Activated T-cell treated with anti-CD3 and anti-CD28 coated beads for 4 hours (primary cell): ENCODE measurements at places on chromosomes 16 and 17.
A peak's percentile ranks its signal among the peaks of the same experiment; 100 is the strongest.

- no peak for DNase-seq
These were observed 24.6 kb upstream of the FAAP100 start for GRCh38 chr17:81576621-81577277.

DNA sequence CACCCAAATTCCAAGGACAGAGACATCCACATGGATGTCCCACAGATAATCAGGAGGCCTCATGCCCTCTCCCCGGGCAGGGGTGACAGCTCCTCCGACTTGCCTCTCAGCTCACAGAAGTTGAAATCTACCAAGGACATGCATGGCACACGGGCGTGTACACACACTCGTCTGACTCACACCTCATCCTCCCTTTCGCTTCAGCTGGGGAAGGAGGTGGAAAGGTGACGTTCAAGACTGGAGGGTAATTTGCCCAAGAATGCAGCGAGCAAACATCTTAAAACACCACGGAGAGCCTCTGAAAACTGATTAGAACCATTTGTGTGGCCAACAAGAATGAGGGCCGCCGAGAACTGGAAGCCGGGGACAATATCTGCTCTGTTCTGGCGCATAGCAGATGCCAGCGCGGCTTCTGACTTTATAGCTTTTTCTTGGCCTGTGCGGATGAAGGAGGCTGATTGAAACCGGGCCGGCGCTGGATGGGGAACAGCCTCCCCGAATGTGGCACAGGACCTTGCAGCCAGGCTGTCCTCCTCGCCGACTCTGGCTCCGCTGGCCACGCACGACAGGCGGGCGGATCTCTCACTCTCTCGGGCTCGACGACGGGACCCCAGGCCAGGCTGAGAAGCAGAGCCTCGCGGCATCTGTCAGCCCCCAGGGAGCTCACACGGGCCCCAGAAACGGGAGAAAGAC, 100.9 kb downstream of the C16orf95 start:
- DNase-seq: no peak

DNA sequence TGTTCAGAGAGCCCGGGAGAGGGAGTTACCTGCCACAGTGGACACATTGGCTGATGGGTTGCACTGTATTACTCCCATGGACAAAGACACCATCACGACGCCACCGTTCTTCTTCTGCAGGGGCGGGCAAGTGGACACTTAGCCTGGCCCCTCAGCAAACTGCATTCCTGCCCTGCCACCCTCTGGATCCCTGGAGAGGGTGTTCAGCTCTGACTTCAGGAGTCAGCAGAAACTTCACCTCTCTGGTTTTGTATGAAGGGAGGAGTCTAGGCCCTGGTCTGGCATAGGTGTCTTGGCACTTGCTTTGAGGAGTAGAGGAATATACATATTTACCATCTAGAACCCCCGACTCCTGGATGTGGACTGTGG, 9.3 kb downstream of the DPEP2 start:
- no peak for DNase-seq

DNA sequence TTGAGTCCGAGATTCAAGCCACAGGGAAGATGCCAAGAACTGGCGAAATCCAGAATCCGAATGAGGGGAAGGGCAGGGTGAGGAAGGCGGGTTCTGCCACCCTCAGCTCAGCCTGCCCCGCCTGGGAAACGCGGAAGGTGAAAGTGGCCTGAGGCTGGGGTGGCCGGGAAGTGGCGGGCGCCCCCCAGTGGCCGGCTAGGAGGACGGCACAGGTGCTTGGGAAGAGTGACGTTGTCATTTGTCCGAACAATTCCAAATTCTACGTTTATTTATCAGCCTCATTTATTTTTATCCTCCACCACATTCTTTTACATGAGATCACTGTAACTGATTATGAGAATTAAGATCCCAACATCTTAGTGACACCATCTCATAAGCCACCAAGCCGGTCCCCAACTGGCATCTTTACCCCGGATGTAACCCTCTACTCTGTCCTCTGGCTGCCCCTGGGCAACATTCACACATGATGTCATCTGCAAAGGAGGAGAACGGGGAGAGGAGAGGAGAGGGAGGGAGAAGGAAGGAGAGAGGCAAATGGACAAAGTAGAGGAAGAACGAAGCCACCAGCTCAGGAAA, 21.3 kb downstream of the SRCIN1 start:
- DNase-seq: peak; percentile 42

DNA sequence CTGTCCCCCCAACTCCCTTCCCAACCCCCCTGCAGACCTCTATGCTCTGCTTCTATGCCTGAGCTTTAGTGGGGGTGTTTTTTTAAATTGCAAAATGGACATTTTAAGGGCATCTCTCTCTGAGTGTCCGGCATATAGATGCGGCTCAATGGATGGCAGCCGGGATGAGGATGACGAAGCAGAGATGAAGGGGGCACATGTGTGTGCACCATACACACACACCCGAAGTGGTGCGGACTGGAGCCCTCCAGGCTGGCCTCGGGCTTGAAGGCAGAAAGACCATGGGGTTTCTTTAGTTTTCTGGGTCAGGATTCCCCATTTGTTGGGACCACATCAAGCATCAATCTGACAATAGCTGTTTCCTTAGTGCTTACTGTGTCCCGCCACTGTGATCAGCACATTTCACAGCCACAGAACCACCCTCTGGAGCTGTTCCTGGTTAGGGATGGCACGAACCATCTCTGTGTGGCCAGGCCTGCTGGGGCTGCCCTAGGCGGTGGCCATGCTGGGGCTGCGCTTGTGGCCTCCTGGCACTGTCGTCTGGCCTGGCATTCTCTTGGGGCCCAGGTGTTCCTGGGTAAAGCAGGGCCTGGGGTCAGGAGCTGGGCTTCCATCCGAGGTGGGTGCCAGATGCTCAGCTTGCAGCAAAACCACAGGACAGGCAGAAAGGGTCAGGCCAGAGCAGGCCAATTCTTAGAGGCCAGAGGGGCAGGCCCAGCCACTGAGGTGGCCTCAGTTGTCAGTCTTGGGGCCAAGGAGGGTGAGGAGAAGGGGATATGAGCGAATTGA, 49.9 kb downstream of the NT5M start:
- no peak for DNase-seq

GRCh38 chr16:56269281-56269680, 78.0 kb downstream of the GNAO1 start:
- DNase-seq: no peak

DNA sequence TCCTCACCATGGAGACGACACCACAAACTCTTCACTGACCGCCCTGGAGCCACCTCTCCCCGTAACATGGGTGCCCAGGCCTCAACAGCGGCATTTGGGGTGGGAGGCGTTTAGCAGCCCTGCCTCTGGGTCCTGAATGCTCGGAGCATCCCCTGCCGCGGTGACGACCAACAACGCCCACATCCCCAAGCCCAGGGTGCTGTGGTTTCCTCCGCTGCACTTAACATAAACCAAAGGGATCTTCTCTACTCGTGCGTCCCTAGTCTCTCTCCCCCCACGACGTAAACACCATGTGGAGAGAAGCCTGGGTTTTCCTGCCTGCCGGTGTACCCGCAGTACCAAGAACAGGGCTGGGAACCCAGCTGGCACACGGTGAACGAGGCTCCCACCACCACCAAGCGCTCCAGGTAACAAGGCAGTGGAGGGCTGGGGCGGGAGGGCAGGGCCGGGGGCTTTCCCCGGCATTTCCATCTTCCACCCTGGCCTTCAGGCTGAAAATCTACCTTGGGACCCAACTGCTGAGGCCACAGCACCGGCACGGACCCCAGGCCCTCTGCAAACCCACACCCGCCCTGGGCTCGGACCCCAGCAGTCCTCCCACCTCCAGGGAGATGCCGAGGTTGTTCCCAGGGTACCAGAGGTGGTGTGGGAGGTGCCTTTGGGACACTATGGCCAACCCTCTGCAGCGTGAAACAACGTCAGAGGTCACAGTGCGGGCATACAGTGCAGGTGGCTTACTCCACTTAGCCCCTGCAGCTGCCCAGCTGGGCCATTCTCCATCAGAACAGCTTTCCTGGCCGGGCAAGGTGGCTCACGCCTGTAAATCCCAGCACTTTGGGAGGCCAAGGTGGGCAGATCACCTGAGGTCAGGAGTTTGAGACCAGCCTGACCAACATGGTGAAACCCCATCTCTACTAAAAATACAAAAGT, 54.3 kb downstream of the TIMM22 start:
- DNase-seq: no peak

- no peak for DNase-seq
These were observed 37.8 kb downstream of the SEC14L1 start for GRCh38 chr17:77178563-77178962.

GRCh38 chr17:43832976-43833829, at the start of gene MPP3:
Gene MPP3, minus strand, starts transcription at chr17:43833146. Its CDS starts 1,240 bp downstream, at chr17:43831906.
- DNase-seq: peak; percentile 32

GRCh38 chr17:20276421-20276820, 190.9 kb downstream of the LGALS9B start:
- DNase-seq: no peak
